ENCODE measurements at places on chromosomes 4 and X.

- DNase-seq, result no peak
These were observed 96.3 kb downstream of the PDE5A start for GRCh38 chr4:119532319-119532718.

GRCh38 chr4:113639326-113639725, 122.2 kb downstream of the CAMK2D start:
- DNase-seq, result no peak

- DNase-seq, result no peak
These were observed 279.3 kb downstream of the INPP4B start for GRCh38 chr4:142566777-142567176.

DNA sequence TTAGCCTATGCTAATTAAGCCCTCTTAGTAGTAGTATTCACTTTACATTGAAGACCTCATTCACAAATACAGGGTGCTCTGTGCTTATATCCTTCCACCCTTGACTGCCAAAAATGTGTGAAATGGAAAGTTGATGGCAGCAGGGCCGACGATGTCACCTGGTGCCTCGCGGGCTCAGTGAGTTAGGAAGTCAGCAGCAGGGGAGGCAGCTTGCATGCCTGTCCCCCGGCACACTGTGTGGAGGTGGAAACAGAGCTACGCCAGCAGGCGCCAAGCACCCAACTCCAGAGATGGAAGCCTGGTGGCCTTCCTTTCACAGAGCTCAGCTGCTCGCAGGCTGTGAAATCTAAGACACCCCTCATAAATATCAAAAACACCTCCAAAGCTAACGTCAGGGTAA, 8.4 kb downstream of the MSL3 start:
- no peak for DNase-seq

DNA sequence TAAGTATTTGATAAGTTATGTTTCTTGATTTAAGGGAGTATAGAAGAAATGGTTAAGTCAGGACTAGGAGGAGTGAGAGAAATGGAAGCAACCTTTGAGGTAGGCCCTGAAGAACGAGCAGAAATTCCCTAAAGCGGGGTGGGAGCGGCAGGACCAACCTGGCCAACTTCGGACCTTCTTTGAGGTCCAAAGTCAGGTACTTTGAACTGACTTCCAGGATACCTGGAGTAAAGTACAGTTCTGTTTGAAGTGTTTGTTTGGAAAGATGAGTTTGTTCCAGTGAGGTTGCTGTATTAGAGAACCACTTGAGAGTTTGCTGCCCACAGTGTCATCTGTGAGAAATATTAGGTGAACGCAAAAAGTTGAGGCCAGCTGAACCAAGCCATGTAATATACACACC, 11.7 kb downstream of the RNF4 start:
- DNase-seq, result no peak

DNA sequence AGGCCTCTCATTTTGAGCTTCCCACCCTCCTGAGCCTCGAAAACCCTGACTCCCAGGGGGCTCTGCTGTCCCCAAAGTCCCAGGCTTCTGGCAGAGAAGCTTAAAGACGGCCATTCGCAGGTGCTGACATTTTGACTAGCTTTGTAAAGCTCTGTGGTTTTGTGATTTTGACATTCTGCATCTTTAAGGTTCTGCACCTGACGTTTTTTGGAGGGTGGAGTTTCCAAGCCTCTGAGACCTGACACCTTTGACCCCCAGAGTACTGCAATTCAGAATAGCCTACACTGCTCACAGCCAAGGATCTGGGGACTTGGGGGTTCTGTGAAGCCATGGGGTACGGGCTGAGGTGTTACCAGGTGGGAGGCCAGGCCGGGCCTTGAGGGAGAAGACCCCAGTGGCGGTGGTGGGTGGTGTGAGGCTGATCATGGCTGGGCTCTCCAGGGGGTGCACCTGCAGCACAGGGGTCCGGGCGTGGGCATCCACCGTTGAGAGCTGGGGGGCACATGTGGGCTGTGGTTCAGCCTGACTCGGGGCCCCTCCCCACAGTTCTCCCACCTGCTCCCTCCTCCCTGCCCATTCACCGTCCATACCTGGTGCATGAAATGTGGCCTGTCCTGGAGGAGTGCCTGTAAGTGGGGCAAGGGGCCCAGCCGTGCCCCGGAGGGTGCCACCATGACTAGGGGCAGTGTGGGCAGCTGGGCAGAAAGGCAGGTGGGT, 7.3 kb downstream of the FOXP3 start:
- no peak for DNase-seq

- no peak for DNase-seq
These were observed at the start of gene PDHA2 for GRCh38 chr4:95839891-95840290. TSS of gene PDHA2 (plus strand) at chr4:95840093. CDS start at chr4:95840151, 58 bp downstream.

- DNase-seq, result no peak
These were observed 576.9 kb upstream of the PCDH10 start for GRCh38 chr4:132572210-132572609.

DNA sequence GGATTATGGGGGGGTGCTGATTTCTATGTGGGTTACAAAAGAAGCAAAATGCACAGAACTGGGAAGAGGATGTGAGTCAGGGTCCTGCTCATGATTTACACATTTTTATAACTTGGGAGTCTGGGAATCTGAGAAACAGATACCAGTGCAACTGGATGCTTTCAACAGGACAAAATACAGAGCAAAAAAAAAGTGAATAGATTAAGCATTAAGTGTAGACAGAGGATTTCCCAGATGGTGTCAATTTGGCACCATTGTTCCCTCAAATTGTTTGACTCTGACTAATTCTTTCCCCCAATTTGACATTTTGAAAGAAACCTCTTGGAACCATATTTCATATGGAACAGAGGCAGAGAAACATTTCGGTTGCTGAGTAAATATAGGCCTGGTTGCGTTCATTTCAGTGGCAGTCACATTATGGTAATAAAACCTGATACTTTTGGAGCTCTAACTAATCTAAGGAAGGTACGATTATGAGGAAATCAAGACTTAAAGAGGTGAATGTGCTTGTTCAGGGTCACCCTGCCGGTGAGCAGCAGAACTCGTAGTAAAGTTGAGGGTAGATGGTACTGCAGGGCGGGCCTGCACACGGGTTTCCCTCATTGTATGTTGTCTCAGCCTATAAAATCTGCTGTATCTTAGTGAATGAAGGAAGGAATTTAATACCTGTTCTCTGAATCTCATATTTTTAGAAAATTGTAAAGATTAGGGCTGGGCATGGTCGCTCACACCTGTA, 18.7 kb upstream of the CDKL5 start:
- no peak for DNase-seq

DNA sequence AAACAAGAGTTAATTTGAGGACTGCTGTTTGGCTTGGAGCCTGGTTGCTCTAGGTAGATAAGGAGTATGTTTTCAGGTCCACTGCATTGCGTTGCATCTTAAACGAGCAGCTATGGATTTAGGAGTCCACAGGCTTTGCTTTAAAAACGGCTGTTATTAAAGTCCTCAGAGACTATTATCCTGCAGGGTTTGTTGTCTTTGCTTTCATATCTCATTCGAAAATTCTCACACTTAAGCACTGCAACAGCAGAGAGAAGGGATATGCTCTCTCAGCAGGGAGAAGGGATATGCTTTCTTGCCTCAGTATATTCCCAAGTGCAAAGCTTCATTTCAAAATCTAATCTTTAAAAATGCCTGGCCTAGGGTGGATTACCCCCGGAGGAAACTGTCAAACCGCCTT, 444.7 kb upstream of the FTHL17 start:
- no peak for DNase-seq

GRCh38 chrX:125681507-125681906, 361.8 kb downstream of the TEX13C start:
- no peak for DNase-seq

DNA sequence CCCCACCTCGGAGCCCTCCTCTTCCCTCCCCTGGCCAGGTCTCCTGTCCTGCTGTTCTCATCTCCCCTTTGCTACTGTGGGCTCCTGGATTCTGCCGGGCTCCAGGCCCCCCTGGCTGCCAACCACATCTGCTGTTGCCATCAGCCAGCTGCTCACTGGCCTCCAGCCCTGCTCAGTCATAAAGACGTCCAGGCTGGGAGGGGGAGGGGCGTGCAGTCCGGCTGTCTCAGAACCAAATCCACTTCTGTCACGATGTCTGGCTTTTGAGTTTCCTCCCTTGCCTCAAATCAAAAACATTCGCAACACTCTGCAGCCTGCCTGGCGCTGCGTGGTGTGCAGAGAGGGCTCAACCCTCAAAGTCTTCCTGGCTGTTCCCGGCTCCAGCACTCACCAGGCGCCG, 7.1 kb downstream of the RASL11B start:
- DNase-seq, result no peak

DNA sequence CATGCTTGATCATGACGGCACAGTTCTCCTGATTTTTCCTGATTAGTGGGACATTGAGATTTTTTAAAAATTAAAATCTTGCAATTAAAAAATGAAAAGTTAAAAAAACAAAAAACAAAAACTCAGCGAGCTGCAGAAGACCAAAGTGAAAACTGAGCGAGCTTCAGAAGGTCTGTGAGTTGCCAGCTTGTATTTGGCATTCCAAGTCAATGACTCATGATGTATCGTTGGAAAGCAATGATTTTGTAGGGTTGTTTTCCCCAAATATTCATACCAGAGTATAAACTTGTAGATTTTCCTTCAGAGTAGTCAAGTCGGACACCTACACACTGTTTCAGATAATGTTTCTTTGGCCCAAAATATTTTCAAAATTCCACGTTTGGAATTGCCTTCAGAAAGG, 76.9 kb downstream of the LRRC66 start:
- no peak for DNase-seq

DNA sequence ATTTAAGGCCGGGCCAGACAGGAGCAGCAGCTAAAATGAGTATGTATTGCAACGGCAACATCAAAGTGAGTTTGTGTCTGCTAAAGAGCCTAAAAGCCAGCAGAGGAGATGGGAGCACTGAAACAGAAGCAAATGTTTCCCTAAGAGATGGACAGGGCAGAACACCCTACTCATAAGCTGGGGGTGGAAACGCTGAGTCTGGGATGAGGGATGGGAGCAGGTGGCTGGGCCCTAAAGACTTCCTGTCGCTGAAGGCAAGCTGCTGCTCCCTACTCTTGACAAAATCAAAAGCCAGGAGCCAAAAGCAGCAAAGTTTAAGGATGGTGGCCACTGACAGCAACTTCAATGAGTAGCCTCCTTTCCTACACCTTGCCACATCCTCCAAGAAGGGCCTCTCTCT, 40.6 kb upstream of the NAP1L5 start:
- DNase-seq, result no peak

DNA sequence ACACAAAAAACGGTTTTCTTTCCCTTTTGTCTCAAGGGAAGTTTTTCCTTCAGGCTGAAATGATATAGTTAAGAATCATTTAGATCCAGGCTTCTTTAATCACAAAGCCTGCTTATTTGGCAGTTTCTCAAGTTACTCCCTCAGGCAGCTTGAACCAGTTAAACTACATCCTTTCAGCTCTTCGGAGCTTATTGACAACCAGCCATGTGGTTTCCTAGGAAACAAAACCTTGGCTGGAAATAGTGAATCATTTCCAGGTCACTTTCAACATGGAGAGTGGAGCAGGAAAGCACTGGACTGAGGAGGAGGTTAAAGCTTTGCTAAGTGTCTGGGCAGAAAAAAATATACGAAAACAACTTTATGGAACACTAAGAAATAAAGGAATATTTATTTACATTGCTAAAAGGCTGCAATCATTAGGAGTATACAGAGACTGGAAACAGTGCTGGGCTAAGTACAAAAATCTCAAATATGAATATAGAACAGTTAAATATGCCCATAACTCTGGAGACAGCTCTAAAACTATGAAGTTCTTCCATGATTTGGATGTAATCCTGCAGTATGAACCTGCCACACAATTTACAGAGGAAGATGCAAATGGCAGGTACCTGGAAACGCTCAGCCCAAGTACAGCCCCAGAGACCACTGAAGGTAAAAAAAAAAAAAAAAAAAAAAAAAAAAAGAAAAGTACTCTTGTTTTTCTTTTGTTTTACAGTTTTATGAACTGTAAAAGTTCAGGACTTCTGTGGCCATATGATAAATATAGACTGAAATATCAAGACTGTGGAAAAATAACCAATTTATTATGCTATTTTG, 23.2 kb upstream of the AASDH start:
- DNase-seq, result no peak

DNA sequence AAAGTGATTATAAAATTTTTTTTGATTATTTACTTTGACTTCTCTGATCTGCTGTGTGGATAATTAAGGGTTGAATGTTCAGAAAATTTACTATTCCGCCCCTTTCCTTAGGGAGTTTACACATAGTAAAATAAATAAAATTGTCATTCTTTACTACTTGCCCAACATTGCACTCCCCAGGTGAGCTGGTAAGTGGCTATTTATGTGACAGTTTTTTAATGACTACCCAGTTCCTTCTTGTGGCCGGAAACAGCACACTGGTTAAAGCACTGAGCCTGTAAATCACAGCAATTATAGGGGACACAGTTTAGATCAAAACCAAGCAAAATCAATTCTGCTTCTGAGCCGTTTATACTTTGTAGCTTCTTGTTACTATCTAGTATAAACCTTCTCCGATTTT, 158.1 kb downstream of the FHIP1A start:
- no peak for DNase-seq

DNA sequence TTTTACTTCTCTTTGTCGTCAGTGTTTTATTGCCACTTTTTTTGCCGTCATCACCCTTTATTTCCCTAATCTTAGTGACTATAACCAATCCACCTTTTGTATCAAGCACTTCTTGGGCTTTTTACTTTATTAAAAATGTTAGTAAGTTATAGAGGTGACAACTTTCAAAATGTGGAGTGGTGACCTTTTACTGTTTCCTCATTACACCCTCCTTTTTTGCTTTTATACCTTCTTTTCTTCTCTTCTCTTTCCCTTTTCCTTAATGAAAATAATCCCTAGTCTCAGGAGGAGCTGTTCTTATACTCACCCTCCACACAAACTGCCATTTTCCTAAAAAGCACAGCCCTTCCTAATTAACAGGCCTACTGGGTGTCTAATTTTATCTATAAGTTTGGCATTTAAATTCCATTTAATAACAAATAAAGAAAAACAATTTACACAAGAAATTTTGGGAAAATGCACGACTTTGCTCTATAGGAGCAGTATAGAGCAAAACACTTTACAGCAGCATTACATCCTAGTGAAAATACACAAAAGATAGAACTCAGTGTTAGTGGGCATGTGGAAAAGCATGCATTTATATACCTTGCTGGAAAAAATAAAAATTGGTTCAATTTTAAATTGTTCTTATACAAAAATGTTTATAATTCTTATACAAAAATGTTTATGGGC, 27.3 kb downstream of the BBS12 start:
- DNase-seq, result no peak

DNA sequence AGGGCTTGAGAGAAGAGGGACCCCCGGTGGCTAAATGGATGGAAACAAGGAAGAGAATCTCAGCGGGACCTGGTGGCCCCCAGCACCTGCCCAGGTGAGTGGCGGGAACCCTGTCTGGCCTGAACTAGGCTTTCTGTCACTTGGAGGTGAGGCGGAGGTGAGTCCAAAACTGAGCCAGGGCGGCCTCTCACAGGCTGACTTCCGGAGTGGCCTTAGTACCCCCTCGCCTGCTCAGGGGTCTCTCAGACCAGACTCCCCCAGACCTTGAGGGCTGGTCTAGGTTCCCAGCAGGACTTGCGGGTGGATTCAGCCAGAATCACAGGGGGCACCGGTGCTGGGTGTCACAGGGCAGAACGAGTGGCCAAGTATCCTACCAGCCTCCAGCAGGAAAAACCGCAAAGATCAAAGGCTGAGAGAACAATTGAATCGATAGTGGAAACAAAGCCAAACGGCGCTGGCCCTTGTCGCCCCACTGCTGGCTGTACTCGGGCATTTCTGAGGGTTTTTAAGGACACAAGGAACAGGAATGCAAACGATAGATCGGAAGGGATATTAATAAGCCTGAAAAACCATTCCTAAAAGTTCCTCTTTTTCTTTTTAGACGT, 67.8 kb downstream of the WFS1 start:
- no peak for DNase-seq

- no peak for DNase-seq
These were observed 233.9 kb downstream of the ARAP2 start for GRCh38 chr4:36010397-36010929.

Measured in ecto neural progenitor cell (in vitro differentiated cells).